Activated CD8-positive, alpha-beta T cell treated with anti-CD3 and anti-CD28 coated beads for 36 hours (primary cell): ENCODE measurements at places on chromosomes 2 and 18.

DNA sequence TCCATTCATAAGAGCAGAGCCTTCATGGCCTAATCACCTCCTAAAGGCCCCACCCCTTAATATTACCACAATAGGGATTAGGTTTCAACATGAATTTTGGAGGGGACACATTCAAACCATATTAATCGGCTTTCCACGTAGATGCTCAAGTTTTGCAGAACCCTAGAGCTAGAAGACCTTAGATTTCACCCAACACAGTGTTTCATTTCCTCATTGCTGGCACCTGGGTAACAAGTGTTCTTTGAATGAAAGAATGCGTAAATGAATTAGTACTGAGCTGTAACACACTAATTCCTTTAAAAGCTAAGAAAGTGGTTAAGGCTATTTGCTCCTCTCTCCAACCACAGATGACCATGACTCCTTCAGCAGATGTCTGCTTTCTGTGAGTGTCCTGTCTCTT is 252.5 kb downstream of the SMAD2 start:
- peaks cover 1% of the 10 kb centered on the region for H3K27me3 ChIP-seq
- no peak for DNase-seq
- no peak overlapping the region for H3K4me3 ChIP-seq
- no peaks in the 10 kb centered on the region for H3K36me3 ChIP-seq

- H3K4me3 ChIP-seq: no peak overlapping the region
- H3K4me1 ChIP-seq: no peaks in the 10 kb centered on the region
- H3K27ac ChIP-seq: no peak overlapping the region
- no peak for DNase-seq
- H3K27me3 ChIP-seq: peaks cover 3% of the 10 kb centered on the region
Observed at GRCh38 chr2:189933911-189934399, 128.6 kb downstream of the MSTN start.

DNA sequence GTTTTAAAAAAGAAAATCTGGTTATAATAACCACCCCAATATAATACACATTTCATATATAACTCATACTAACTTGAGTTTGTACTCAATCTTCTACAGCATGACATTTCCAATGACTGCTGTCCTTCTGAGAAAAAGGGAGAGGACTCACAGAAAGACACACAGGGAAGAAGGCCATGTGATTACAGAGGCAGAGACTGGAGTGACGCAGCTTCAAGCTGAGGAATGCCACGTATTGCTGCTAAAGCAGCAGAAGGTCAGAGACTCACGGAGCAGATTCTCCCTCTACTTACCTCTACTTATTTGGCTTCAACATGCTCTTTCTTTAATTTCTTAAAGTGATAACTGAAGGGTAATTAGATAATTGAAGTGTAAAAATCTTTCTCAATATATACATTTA is 753.5 kb upstream of the PKDCC start:
- H3K27me3 ChIP-seq: no peaks in the 10 kb centered on the region
- no peak for DNase-seq
- H3K4me3 ChIP-seq: no peak overlapping the region
- no peaks in the 10 kb centered on the region for H3K4me1 ChIP-seq

DNA sequence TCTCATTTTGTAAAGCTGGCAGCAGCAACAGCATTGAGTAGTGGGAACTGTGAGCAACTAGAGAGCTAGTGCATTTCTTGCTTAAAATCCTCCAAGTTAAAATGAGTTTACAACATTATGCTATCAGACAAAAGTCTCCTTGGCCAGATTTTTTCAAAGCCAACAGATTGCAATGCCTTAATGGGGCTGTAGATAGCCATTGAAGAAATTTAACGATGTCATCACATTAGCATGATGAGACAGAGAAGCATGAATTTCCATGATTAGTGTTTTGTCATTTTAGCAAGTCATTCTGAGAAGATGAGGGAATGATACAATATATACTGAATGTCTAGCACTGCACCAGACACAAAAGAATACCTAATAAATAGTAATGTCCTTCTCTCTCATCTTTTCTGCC is 307.5 kb upstream of the REG3G start:
- DNase-seq: no peak
- H3K27me3 ChIP-seq: no peaks in the 10 kb centered on the region
- no peak overlapping the region for H3K4me3 ChIP-seq
- no peaks in the 10 kb centered on the region for H3K4me1 ChIP-seq
- H3K27ac ChIP-seq: no peak overlapping the region

DNA sequence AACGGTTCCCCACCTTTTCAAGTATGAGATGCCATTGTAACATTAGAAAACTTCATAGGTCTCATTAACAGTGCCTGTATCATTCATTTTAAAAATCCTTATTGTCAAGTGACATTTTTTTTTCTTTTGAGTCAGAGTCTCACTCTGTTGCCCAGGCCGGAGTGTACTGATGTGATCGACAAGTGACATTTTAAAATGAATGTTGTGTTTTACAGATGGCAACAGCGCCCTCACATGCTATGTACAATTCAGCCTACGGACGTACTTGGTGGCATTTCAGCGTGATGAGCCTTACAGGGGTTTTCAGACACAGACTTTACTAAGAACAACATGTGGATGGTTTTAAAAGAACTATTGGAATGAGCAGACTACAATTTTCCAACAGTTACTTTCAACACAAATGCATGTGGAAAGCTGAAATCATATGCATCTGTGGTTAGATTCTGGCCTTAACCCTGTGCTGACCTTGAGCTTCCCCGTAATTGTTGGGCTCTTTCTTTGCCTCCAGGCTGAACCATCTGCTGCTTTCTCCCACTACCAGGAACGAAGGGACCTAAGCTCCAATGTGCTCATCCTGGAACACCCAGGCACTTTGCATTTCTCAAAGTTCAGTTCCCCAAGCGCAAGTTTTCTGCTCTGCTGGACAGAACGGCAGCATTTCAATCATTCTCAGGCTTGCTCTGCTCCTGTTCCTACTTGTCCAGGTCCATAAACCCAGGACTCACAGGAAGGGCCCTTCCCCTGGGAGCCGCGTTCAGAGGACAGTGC is 119.9 kb upstream of the NDUFV2 start:
- H3K4me3 ChIP-seq: no peak overlapping the region
- H3K27me3 ChIP-seq: no peaks in the 10 kb centered on the region
- no peaks in the 10 kb centered on the region for H3K4me1 ChIP-seq
- H3K27ac ChIP-seq: no peak overlapping the region
